Nasal cavity respiratory epithelium epithelial cell of viscerocranial mucosa (primary cell): ENCODE measurements at places on chromosomes 4 and X. TPM values are rescaled to one million over a fixed set of nuclear protein-coding genes. Genes with fewer than 3 reads are reported as not detected.

MAGEB4 gene
- not detected in 2 replicates for total RNA-seq

ZIC3 gene
- total RNA-seq: not detected in 2 replicates

TMEM255A gene
- total RNA-seq: 0.43 TPM in 1 of 2 replicates, not detected in the other

SSX2 gene
- total RNA-seq: not detected in 2 replicates

RENBP gene
- total RNA-seq: 1.0 and 3.6 TPM in 2 replicates

MAGEB10 gene
- not detected in 2 replicates for total RNA-seq

MXRA5 gene
- total RNA-seq: 0.34 and 22.8 TPM in 2 replicates

KLHL4 gene
- under 0.01 and 0.64 TPM in 2 replicates for total RNA-seq

SLC16A2 gene
- 2.1 and 5.3 TPM in 2 replicates for total RNA-seq

DDIT4L gene
- total RNA-seq: 1.0 and 2.6 TPM in 2 replicates

PHKA1 gene
- 21.6 and 24.9 TPM in 2 replicates for total RNA-seq

TMEM33 gene
- total RNA-seq: 119 and 155 TPM in 2 replicates

ESX1 gene
- not detected in 2 replicates for total RNA-seq

RBM10 gene
- total RNA-seq: 31.4 and 50.2 TPM in 2 replicates

RAB40AL gene
- 0.57 TPM in 1 of 2 replicates, not detected in the other for total RNA-seq

ADAM29 gene
- not detected in 2 replicates for total RNA-seq

CT45A3 gene
- not detected in 2 replicates for total RNA-seq

GPR143 gene
- 0.64 and 0.68 TPM in 2 replicates for total RNA-seq
